ENCODE measurements at places on chromosomes 2 and 18.

GRCh38 chr2:30421604-30422443 is 25.2 kb upstream of the LCLAT1 start:
- peak; percentile 28 for DNase-seq

GRCh38 chr18:68560128-68560527 is 154.8 kb downstream of the TMX3 start:
- DNase-seq, result no peak

DNA sequence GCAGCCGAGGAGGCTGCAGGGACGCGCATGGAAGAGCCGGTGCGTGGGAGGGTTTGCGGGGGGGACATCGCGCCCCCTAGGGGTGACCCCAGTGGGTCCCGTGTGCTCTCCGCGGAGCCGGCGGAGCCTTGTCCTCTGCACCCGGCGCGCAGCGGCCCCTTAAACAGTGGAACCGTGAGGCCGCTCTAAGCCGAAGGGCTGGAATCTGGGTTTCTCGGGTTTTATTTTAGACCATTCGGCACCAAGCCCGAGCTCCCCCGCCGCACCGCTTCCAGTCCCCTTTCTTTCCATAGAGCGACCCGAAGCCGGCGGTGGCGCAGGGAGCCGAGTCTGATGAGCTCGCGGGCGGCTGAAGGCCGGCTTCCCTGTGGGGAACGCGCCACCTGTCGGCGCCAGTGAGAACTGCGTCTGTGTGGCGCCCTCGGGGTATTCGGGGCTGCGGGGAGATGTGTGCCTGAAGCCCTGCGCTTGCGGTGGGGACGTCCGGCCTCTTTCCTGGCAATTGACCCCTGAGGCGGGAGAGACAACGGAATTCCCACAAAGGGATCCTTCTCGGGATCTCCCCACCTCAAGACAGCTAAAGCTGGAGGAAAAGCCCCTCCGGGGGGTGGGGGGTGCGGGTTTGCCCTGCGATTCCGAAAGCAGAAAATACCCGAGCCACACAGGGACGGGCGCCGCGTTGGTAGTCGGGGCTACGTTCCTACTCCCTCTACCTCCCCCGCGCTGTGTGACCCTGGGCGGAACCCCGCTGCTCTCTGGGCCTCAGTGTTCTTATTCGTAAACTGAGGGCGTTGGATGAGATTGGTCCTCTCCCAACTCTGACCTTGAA is 8.2 kb upstream of the EN1 start:
- DNase-seq, result no peak

DNA sequence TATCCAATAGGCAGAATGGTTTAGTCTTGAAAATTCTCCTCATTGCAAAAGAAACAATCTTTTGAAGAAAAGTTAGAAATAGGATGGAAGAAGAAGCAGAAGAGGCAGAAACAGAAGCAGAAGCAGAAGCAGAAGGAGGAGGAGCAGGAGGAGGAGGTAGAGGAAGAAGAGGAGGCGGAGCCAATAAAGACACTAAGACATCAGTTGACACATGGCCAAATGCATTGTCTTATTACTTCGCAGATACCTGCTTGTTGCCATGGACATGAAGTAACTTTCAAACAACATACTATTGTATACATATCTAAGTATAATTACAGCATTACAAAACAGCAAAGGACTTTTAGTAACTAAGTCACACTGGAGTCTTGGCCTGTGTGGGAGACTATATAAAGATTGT is 606.3 kb downstream of the METTL4 start:
- no peak for DNase-seq

GRCh38 chr2:230942920-230943896 is 18.2 kb upstream of the GPR55 start:
- DNase-seq, result peak; percentile 82

- DNase-seq, result peak; percentile 38
These were observed 35.4 kb downstream of the STAT4 start for GRCh38 chr2:191115391-191115790.

- DNase-seq, result no peak
These were observed 258.5 kb downstream of the RND3 start for GRCh38 chr2:150228936-150229335.

DNA sequence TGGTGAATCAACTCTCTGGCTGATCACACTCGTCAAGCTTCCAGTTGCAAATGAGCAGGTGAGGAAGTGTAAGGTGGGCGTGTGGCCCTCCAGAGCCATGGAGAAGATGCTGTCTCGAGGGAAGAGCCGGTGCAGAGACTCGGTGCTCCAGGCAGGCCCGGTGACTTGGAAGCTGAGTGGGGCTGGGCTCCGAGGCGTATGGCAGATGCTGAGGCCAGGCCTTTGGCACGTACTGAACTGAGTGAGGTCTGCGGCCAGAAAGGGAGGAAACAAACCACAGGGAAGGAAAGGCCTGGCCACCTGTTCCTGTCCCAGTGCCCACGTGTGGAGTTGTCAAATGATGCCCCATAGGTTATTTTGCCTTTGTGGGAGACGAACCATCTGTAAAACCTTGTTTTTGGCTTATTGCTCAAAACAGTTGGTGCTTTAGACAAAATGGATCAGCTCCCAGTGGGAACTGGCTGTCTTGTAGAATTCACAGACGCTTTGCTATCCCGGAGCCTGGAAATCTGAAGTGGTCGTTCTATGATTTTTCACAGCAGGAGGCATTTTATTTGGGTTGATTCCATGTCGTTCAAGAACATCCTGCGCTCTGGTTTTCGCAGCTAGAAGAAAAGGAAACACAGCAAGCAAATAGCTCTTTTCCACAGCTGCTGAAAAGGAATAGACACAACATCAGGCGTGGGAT is 117.5 kb upstream of the TMEM18 start:
- DNase-seq, result no peak

GRCh38 chr2:65434592-65435241 is 2.3 kb upstream of the SPRED2 start:
- DNase-seq, result no peak

GRCh38 chr2:191713837-191714236 is 35.9 kb downstream of the NABP1 start:
- DNase-seq, result no peak

GRCh38 chr18:3973191-3973850 is 481.8 kb downstream of the DLGAP1 start:
- DNase-seq, result no peak

DNA sequence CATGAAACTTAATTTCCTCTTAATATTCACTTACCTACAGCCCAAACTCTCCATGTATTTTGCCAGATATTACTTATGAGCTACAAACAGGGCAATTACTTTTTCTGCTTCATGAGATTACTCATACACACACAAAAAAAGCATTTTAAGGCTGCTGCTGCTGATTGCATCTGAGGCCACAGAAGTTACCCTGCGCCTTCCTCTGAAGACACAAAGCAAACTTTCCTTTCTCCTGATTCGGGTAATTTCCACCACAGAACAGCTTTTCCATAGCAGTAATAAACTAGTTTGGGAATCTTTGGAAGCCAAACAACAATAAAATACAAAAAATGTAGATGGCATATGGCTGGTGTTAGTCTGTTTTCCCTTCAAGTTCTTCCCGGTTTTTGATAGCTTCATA is 6.2 kb downstream of the TTC32 start:
- no peak for DNase-seq

Data from GM12878 (cell line).